Right renal pelvis (tissue), 4 donors: ENCODE measurements at places on chromosomes 13 and 19.

GRCh38 chr13:39684531-39685137 lies 29.2 kb downstream of the COG6 start:
- DNase-seq: no peak

DNA sequence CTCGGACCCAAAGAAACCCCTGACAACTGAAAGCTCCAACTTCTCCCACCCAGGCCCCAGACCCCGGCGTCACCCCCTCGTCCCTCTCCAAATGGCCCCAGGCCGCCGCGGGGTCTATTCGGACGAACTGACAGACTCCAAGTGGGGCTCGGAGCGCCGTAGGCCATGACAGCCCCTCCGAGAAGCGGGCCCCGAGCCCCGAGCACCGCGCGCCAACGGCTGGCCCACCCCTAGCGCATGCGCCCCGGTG lies 360 bp downstream of the DDX39A start:
- no peak for DNase-seq

DNA sequence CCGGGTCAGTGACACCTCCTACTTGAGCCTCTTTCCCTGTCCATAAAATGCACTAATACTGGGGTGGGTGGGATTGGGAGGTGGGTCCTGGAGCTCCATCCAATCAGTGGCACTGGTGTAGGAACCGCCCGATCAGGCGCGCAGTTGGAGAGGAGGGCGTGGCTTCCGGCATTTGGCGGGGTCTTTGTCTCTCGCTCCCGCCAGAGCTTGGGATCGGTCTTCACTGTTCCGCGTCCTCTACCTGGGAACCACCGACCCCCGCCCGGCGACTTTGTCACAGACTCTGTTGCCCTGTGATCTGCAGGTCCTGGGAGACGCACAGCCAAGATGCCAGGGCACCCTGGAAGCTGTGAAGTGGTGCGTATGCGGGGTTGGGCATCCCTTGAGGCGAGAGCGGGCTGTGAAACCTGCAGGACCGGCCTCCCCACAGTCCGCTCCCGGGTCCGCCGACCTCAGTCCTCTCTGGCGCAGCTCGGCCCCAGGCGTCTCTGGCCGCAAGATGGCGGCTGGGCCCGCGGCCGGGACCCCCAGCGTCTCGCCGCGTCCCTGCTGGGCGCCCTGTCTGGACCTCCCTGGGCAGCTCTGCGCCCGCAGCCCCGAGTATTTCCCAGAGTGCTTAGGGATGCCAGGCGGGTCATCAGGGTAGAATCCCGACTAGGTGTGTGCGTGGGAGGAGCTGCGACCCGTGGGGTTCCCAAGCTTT lies 41.6 kb upstream of the ZNF730 start:
- peak; percentile 80 for DNase-seq

GRCh38 chr19:48969276-48970138 lies 4.4 kb downstream of the FTL start:
- no peak for DNase-seq

DNA sequence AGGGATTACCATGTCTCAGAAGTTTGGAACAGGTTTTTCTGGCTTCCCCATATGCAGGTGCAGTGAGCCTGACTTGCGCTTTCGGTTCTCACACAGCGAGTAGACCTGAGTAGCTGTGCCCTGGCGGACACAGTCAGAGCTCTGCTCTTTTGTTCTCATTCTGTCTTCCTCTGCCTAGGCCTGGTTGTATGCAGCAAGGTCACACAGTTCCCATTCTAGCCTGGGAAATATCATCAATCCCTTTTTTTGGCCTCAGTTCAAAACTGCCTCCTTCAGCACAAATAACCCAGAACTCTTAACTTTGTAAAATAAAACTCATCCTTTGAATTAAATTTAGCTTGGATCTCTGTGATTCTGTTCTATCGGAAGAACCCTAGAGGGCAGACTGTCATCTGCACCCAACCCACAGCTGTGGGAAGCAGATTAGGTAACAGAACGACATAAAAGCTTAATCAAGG lies 10.2 kb downstream of the OXGR1 start:
- DNase-seq: no peak

- DNase-seq: no peak
These were observed 112.5 kb downstream of the MYO16 start for GRCh38 chr13:108741930-108742329.

DNA sequence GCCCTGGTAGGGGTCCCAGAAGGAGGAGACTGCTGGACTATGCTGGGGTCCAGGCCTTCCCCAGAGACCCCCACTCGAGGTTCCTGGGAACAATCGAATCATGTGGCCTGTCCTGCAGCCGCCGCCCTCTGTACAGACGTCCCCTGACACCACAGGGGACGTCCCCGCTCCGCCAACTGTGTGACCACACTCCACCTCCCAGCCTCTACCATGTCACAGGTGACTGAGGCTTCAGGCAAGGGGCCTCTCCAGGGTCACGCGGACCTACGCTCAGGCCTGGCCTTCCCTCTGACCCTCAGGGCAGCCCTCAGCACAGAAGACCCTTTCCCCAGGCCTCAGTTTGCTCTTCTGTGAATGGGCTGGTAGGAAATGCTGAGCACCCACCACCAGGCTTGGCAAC lies 13.1 kb upstream of the TMEM161A start:
- no peak for DNase-seq

GRCh38 chr19:30255791-30256495 lies 116.2 kb upstream of the ZNF536 start:
- DNase-seq: no peak

DNA sequence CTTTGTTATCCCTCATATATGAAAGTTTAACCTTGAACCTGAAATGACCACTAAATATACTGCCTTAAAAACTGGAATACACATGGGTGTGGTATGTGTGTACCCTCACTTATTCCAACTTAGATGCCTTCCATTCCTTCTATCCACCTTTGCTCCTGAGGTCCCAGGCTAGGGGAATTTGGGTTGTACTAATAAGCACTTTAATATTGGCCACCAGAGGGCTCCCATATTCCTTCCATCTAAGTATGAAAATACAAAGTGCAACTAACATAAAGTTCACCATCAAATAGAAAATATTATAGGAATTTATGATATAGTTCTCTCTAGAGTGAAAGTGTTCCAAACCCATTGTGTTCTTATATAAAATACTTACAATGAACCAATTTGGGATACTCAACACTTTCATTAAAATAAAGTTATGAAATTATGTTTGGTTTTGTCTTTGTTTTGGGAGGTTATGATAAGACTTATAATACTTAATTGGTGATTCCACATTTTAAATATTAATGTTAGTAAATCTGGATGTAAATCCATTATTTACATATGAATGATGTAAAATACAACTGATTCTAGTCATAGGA lies 62.3 kb downstream of the ITGBL1 start:
- peak; percentile 25 for DNase-seq

- DNase-seq: no peak
These were observed 3.1 kb downstream of the ZNF428 start for GRCh38 chr19:43616306-43616705.

GRCh38 chr13:64540468-64540867 lies 2689.7 kb downstream of the PCDH9 start:
- DNase-seq: no peak

DNA sequence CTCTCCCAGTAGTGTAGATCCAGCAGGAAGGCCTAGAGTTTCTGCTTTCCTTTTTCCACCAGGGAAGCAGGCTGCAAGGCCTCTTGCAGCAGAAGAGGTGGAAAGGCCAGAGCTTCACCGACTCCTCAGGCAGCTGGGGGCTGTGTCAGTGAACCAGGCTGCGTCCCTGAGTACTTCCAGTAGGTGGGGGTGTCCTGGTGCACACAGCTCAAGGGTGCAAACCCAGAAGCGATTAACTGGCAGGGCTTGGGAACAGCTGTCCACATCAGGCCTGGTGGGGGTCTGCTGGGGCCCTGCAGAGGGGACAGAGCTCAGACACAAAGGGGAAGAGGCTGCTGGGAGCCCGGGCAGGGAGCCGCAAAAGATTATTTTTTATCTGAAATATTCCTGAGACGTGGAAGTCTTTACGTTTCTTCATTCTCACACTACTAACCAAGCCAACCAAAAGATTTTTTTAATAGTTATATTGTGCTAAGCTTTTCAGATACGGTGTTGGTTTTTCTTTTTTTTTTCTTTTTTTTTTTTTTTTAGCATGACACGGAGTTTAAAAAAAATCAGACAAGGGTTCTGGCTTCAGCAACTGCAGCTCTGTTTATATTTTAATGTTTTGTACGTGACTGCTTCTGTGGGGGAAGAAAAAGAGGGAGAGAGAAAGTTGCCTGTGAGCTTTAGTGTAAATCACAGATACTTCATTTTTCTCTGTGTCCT lies 11.0 kb downstream of the TSHZ3 start:
- no peak for DNase-seq

GRCh38 chr19:6947745-6948144 lies 60.4 kb downstream of the ADGRE1 start:
- DNase-seq: no peak

DNA sequence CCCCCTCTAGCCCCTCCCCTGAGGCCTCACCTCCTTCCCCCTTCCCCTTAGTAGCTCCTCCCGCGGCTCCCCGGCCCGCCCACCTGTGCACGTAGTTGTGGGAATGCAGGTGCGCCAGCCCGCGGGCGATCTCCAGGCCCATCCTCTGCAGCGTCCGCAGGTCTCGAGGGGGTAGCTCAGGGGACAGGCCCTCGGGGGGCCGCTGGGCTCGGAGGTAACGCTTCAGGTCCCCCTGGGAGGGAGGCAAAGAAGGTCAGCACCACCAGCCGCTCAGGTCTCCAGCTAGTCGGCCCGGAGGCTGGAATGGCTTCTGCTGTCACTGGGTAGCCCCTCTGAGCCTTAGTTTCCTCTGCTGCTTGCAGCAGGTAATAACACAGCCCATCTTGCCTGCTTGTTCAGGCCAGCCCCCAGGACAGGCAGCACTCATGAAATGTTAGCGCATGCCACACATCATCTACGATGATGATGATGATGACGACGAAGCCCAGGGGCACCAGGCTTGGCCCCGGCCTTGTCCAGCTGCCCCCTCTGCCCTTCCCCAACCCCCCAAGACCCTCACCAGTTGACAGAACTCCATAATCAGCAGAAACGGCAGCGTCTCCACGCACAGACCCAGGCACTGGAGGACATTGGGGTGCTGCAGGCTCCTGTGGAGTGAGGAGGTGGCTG lies 9.2 kb downstream of the LMTK3 start:
- no peak for DNase-seq

GRCh38 chr13:113186061-113186900 lies 22.2 kb downstream of the PCID2 start:
- DNase-seq: no peak

- no peak for DNase-seq
These were observed 6.5 kb upstream of the OPA3 start for GRCh38 chr19:45591004-45591637.

DNA sequence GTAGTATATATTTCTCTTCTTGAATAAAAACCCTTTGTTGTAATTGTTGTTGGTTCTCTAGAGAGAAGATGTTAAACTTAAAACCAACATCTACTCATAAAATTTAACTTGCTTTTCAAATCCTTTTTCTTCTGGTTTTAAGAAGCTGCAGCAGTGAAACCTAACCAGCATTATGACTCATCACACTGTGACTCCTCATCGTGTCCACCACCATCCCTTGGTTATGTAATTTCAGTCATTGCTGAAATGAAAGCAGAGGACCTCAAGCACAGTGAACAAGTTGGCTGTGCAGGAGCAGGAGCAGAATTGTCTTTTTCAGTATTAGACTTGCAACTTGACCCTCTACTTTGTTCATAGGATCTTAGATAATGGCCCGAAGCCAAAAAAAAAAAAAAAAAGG lies 64.9 kb upstream of the HTR2A start:
- DNase-seq: no peak

DNA sequence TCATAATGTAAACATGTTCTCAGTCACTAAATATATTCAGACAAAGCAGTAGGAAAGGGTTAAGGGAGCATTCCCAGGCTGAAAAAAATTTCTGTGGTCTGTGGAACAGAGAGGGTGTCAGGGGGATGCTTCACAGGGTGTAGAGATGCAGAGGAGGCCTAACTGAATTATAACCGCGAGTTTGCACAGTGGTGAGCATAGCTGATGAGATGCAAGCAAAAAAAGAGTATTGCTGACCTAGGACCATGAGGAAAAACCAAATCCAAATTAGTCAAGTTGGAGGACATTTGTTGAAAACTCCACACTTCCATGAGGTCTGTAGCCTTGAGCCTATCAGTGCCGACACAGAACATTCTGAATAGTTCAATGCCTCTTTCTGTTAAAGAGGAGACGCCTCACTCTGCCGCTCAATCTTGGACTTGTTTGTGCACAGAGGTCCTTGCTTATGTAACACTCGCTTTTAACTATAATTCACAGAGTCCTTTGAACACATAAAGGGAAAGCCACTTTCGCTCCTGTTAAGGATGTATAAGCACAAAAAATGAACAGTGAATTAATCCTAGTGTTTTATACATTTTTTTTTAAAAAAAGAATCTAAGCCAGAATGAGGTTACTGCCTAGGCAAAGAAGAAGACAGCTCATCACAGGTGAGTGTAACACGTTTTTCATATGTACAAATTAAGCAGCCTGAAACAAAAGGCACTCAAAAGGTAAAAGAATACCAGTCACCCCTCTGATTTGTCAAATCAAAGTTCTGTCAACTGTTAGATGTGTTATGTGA lies 25.8 kb upstream of the INTS6 start:
- no peak for DNase-seq

DNA sequence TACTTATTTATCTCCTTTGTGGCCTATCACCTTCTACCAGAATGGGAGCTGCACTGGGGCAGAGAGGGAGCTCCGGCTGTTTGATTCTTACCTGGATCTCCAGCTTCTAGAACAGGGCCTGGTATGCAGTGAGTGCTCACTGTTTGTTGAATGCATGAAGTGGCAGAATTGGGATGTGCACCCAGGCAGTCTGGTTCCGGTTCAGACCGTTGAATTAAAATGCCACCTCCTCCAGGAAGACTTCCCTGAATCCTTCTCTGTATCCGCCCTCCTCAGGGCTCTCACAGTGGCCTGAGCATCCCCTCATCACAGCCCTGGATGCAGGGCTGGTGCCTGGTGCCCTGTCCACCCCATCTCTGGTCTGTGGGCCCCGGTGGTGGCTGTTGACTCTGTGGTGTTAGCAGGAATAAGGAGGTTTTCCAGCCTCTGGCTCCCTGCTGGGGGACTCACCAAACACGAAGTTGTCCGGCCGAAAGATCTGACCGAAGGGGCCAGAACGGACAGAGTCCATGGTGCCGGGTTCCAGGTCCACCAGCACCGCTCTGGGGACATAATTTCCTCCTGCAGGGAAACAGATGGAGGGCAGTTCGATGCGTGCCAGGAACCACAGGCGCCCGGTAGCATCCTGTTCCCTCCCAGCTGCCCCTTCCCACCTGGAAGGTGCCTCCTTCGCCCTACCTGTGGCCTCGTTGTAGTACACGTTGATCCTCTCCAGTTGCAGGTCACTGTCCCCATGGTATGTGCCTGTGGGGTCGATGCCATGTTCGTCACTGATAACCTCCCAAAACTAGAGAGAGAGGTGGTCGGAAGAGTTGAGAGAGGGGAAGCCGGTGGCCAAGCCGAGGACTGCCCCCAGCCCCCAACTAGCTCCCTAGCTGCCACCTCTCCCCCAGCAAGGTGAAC lies 1.0 kb downstream of the TUBB4A start:
- DNase-seq: no peak

GRCh38 chr13:43383498-43384165 lies 360.2 kb downstream of the DNAJC15 start:
- no peak for DNase-seq

GRCh38 chr13:77623806-77624205 lies 73.7 kb upstream of the SLAIN1 start:
- DNase-seq: no peak
